ENCODE measurements at places on chromosomes 6 and 20.
A peak's percentile ranks its signal among the peaks of the same experiment; 100 is the strongest.

- no peak for DNase-seq
Observed at GRCh38 chr20:48238781-48239180, 453.5 kb upstream of the SULF2 start.

GRCh38 chr6:150313781-150314180, 55.0 kb upstream of the IYD start:
- DNase-seq: no peak

DNA sequence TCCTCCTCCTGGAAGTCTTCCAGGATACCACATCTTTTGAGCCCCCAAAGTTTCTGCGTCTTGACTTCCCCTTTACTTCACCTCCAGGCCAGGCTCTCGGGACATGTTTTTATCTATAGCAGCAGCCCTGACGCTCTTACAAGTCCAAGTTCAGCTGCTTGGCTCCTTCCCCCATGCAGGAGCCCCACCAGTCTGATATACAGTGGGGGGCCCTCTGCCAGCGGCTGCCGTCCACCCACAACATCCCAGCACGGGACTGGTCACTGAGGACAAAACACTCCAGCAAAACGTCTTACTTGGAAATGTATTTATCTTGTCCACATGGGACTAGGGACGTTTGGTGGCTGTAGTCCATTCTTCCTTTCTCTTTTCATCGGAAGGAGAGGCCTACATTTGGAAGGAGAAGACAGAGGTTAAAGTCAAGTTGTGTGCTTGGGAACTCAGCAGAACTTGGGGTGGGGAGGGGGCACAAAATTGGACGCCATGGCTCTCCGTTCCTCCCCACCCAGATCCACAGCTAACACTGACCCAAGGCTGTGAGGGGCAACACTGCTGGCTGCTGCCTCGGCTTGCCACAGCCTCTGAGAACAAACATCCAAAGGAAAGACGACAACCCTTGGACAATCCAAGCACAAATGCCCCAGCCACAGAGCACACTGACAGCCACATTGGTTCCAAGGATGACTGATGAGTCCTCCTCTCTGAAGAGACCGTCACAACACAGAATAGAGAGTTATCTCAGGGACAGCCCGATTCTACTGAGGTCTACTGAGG, 79.2 kb downstream of the PRND start:
- no peak for DNase-seq

- DNase-seq: no peak
Observed at GRCh38 chr6:79335133-79335674, 100.7 kb upstream of the HMGN3 start.

DNA sequence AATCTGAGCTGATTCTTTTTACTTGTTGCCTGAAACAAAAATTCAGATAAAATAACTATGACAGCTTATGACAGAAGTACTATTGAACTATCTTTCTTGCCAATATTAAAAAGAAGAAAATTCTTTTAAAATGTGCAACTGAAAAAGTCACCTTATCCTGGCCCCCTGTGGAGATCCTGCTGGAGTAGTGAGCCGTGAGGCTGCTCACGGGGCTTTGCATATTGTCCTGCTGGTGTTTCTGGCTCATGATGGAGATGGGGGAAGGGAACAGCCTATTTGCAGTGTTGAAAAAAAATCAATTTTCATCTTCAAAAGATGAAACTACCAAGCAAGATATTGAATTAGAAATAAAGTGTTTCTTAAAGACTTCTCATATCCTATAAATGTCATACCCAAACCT, 216.0 kb downstream of the SAMD5 start:
- DNase-seq: no peak

- DNase-seq: no peak
Observed at GRCh38 chr6:12842114-12842513, 125.5 kb downstream of the PHACTR1 start.

- no peak for DNase-seq
Observed at GRCh38 chr6:43242908-43243663, at the start of gene TTBK1. TTBK1 (plus strand) TSS chr6:43243481; CDS start chr6:43246661, 3,180 bp downstream.

DNA sequence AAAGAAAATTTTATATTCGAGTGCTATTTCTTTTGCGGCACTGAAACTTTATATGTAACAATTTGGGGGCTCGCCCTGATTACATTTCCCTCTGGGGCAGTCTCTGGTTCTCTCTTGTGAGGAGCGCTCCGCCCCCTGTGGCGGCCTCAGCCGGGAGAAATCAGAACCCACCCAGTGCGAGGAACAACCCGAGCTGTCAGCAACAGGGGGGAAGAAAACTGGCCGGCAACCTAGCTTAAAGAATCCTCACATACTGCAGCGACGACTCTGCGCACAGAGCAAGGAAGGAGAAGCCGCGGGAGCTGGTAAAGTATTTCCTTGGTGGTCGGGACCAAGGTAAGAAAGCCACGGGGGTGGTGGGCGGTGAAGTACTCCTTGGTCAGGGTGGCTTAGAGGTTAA, 23.9 kb upstream of the SLC52A3 start:
- no peak for DNase-seq

DNA sequence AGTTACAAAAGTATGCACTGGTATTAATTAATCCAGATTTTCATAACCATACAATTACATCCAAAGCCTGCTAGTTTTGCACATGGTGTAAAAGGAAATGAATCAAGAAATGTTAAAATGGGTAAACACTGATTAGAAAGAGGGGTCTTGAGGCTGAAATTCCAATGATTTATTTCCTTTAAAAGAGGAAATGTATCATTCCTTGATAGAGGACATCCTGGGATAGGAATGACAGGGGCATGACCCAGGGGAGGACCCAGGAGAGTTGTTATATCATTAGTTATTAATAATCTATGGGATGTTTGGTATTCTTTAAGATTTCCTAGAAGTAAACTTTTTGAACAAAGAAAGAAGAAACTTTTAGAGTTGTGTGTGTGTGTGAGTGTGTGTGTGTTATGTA, 18.2 kb downstream of the AK9 start:
- DNase-seq: no peak

GRCh38 chr6:8113131-8113654, 10.8 kb upstream of the EEF1E1 start:
- DNase-seq: no peak

- DNase-seq: peak; percentile 23
Observed at GRCh38 chr6:140660295-140660694, 1285.8 kb upstream of the CITED2 start.

GRCh38 chr6:25407431-25407830, 128.3 kb downstream of the CARMIL1 start:
- DNase-seq: no peak

DNA sequence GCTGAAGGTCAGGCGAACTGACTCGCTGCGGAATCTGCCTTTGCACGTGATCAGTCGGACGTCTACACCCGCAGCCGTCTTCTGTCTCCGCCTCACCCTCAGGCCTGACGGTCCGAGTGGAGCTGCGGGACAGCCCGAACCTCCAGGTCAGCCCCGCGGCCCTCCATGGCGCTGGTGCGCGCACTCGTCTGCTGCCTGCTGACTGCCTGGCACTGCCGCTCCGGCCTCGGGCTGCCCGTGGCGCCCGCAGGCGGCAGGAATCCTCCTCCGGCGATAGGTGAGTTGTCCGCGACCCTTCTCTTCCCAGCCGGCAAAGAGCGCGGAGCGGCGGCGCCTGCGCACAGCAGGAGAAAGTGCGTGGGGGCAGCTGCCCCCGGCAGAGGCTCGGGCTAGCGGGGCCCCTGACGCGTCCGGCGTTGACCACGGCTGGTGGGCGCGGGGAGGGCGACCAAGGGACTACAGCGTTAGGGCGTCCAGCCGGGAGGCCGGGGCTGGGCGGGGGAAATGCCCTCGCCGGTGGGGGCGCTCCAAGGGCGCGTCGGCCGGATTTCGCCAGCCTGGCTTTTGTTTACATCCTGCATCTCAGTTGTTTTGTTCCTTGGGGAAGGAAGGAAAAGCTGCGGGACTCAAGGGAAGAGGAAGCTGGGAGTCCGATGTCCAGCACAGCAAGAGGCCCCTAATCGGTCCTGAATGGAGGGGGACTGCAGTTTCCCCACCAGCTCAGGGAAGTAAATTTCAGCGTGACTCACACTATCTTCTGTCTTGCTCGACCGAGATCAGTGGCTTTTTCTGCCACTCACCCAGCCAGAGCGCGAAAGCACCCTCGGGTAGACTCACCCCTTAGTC, at the start of gene SMPDL3A:
TSS of gene SMPDL3A (plus strand) at position 77 of the 846 bp plus-strand sequence. CDS start at position 166, 89 bp downstream.
- no peak for DNase-seq

- peak; percentile 33 for DNase-seq
Observed at GRCh38 chr6:114304304-114304887, 38.4 kb downstream of the HS3ST5 start.
